ENCODE measurements at places on chromosomes 6 and 20. TPM values are rescaled to one million over a fixed set of nuclear protein-coding genes. Genes with fewer than 3 reads are reported as not detected.

The ANGPT4 gene
- total RNA-seq: not detected

The EYS gene
- total RNA-seq: not detected

The PRKN gene
- 1.9 TPM for total RNA-seq

DNA sequence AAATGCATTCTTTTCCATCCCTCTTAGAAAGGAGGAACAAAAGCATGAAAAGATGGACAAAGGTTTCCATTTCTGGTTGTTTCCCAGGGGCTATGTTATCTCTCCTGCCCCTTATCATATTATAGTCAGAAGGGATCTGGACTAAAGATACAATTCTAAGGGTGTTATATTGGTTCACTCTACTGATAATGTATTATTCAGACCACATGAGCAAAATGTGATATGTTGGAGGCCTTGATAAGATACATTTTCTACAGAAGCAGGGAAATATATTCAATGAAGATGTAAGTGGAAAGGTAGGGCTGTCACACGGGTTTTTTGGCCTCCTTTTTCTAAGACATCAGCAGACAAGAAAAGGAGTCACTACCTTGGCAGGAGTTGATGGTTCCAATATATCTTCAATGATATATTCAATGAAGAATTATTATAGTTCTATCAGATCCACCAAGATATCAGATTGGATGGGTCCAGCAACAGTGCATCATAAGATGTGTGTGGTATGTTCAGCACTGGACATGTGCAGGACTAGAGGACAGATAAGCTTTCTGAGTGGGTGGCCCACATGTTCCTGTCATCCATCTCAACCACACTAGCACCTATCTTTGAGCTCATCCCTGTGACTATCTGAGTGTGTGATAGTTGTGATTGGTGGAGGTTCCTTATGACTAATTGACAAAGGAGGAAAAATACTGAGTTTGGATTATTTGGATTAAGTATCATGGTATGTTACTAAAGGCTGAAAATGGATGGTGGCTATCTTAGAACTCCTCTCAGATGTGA, 5.7 kb upstream of the ZKSCAN3 start:
- DNase-seq: no peak

DNA sequence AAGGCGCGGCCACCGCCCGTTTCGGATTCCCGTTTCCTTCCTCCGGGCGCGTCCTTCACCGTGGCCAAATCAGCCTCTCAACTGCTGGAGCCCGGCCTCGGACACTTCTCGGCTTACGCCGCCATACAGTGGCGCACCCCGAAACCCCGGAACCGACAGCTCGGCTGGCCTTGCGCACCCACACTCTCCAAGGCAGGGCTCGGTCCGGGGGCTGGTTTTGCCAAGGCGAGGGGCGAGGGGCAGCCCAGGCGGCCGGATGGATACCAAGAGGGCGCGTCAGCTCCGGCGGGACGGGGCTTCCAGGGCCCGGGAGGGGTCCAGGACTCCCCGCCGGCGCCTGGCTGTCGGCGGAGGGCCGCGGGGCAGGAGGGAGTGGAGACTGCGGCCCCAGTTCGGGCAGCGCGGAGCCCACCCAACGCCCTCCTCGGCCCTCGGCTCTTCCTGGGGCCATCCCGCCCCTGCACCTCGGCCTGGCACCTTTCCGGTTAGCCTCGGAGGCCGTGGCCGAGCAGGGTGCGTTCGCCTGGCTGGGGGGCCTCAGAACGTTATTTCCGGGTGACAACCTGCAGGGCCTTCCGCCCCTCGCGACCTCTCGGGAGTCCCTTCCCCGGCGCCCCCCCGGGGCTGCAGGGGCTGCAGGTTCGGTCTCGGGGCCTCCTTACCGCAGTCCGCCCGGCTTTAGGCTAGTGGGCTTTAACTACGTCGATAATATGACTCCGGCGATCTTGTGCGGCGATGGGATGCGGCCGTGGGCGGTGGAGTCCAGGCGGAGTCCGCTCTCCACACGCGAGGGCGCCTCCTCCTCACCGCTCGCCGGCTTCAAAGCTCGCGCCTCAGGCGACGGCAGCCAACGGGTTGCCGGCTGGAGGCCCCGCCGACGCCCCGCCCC, 697 bp upstream of the CEP43 start:
- DNase-seq: peak; percentile 7

GRCh38 chr20:20212675-20213096, 155.2 kb upstream of the INSM1 start:
- DNase-seq: no peak

- DNase-seq: no peak
Measured at GRCh38 chr6:139371421-139372203, 2.8 kb downstream of the CITED2 start.

Measured in CD4-positive, CD25-positive, alpha-beta regulatory T cell (primary cell).